ENCODE measurements at places on chromosomes 11 and 22. TPM values are rescaled to one million over a fixed set of nuclear protein-coding genes. Genes with fewer than 3 reads are reported as not detected.

DNA sequence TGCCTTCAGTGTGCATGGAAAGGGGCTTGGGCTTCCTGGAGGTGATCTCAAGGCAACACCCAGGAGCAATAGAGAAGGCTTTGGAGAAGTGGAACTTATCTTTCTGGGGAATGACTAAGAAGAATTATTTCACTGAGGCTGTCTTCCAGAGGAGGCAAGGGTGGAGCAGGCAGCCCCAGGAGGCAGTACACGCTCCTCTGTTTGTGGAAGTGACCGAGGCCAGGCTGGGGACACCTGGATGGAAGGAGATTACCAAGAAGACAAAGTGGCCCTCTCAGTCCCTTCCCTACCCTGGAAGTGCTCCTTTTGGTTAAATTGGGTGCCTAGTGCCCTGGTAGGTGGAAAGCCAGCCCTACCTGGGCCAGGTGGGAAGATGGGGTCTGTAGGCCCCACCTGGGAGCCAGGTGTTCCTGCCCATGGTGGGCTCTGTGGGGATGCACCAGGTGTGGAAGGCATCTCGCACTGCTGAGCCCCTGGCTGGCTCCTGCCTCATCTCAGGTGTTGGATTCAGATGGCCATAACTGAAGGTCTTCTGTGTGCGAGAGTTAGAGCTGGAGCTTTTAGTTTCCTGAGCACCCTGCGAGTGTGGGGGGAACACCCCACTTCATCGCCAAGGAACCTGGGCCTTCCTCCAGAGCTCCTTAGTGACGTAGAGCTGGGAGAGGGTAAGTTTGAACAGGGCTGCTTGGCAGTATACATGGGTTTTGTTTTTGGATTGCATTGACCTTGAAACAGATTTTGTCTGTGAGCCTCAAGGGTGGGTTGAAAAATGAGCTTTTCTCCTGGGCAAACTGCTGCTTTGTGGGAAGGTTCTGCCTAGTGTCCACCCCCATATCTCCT lies 46.1 kb downstream of the MICAL2 start:
- H3K4me3 ChIP-seq, result no peak overlapping the region
- peaks cover 3% of the 10 kb centered on the region for H3K36me3 ChIP-seq
- DNase-seq, result no peak
- peaks cover 8% of the 10 kb centered on the region for H3K4me1 ChIP-seq
- H3K27me3 ChIP-seq, result no peaks in the 10 kb centered on the region
- no peak overlapping the region for H3K27ac ChIP-seq

- H3K36me3 ChIP-seq, result peaks cover 12% of the 10 kb centered on the region
- H3K27ac ChIP-seq, result no peak overlapping the region
- DNase-seq, result no peak
- no peaks in the 10 kb centered on the region for H3K27me3 ChIP-seq
- H3K4me3 ChIP-seq, result no peak overlapping the region
These were observed 15.9 kb downstream of the KLHL22 start for GRCh38 chr22:20479612-20480196.

DNA sequence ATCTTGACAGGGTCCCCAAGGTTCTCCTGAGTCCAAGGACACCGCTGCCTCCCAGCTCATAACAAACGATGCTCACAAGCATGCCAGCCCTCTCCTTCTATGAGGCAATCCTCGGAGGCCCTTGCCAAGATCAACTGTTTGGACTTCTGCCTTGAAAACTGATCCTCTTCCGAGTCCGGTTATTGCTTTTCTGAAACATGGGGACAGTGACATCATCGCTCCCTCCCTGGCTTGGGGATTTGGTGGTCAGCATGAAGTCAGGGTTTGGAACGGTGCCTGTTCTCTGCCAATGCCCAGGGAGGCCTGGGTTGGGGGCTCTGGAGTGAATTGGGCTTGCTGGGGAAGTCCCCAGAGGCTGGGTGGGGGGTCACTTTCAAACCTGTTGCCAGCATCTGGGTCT lies 149.3 kb downstream of the FBXO7 start:
- H3K4me1 ChIP-seq, result peaks cover 4% of the 10 kb centered on the region
- DNase-seq, result no peak
- H3K27ac ChIP-seq, result no peak overlapping the region
- no peak overlapping the region for H3K4me3 ChIP-seq

The UPK3A gene
- not detected for total RNA-seq

DNA sequence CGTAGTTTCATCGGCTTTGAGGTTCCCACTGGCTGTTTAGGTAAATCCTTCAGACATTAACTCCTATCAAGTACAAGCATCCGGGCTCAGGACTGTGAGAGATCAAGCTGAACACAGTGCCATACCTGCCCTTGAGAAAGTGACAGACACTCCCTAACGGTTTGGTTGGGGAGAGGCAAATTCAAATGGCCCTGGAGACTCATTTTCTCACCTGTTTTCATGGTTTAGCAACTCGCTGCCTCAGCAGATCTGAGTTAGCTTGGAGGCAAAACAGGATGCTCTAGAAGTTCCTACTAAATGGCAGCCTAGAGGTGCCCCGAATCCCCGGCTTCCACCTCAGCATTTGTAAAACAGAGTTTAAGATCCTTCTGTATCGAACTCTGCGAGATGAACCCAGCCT lies 3.6 kb upstream of the FBXO3 start:
- no peak overlapping the region for H3K27ac ChIP-seq
- no peak overlapping the region for H3K4me3 ChIP-seq
- H3K4me1 ChIP-seq, result peaks cover 13% of the 10 kb centered on the region
- DNase-seq, result peak; percentile 13

The CRYBB1 gene
- total RNA-seq, result not detected

The AMBRA1 gene
- 61.0 TPM for total RNA-seq

The DRICH1 gene
- not detected for total RNA-seq

The SLC16A8 gene
- total RNA-seq, result not detected

DNA sequence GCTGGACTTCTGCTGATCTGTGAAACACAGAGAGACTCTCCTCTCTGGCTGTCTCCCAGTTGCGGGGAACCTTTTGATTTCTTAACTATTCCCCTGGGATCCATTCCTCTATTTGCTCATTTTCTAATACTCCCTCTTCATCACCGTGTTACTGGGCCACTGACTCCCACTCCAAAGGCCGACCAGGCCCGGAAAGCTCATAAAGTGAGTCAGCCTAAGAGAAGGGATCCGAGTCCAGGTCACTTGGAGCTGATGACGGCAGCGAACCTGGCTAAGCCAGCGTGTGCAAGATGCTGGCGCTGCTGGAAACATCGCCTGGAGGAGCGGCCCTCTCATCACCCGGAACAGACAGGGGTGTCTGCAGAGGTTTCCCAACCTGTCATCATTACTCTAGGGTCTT lies 112.8 kb downstream of the FBXO7 start:
- H3K4me1 ChIP-seq, result no peaks in the 10 kb centered on the region
- no peaks in the 10 kb centered on the region for H3K36me3 ChIP-seq

DNA sequence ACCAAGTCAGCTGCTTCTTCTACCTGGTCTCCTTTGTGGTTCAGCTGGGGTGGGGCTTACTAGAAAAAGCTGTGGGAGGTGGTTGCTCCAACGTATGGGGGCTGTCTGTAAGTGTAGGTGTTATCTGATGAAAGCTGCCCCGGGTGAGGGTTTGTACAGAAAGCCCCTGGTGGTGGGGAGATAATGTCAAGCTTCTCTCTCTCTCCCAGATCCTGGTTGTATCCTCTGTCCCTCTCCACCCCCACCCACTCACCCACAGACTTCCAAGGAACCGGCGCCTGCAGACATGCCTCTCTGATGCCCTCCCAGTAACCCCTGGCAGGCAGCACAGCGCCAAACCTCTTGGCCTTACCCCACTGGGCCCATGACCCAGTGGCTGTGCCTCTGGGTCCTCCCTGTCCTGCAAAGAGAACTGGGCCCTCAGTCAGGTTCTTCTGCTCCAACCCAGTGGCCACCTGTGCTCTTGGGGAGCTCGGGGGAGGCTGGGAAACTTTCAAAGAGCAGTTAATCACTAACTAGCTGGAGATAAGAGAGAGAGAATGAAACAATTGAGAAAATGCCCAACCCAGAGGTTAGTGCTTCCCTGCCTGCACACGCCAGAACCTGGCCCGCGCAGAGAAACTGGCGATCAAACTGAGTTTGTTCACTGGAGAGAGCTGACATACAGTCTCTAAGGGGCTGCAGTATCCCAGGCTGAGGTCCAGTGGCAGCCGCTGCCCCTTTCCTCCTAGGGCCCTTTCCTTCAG lies 20.4 kb upstream of the EHF start:
- no peak overlapping the region for H3K4me3 ChIP-seq
- DNase-seq, result no peak
- no peak overlapping the region for H3K27ac ChIP-seq
- H3K27me3 ChIP-seq, result no peaks in the 10 kb centered on the region
- no peaks in the 10 kb centered on the region for H3K36me3 ChIP-seq
- H3K4me1 ChIP-seq, result no peaks in the 10 kb centered on the region

DNA sequence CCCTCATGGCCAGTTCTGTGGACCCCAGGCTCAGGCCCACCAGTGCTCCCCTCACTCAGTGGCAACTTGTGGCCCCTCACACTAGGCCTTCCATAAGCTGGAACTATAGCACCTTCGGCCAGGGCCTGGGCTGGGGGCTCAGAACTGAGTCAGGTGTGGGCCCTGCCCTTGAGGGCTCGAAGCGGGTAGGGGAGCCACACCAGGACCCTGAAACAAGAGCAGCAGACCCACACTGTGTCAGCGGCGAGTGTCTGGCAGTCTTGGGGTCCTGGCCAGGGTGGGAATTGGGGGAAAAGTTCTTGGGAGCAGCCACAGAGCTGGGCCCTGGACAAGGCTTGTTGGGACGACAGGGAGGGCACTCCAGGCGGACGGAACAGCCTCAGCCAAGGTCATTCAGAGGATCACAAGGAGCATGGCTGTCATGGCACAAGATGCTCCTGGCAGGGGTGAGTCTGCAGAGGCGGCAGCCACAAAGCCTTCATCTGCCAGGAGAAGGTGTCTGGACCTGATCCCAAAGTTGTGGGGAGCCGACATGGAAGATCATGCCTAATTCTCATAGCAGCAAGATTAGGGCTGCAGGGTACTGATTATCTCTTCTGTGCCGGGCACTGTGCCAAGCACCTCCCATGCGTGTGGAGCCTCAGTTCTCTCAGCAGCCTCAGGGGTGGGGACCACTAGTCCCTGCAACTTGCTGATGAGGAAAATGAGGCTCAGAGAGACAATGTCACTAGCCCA lies 50.7 kb downstream of the SHISAL1 start:
- no peaks in the 10 kb centered on the region for H3K36me3 ChIP-seq
- no peak overlapping the region for H3K27ac ChIP-seq
- no peak for DNase-seq
- H3K4me1 ChIP-seq, result no peaks in the 10 kb centered on the region
- no peak overlapping the region for H3K4me3 ChIP-seq

DNA sequence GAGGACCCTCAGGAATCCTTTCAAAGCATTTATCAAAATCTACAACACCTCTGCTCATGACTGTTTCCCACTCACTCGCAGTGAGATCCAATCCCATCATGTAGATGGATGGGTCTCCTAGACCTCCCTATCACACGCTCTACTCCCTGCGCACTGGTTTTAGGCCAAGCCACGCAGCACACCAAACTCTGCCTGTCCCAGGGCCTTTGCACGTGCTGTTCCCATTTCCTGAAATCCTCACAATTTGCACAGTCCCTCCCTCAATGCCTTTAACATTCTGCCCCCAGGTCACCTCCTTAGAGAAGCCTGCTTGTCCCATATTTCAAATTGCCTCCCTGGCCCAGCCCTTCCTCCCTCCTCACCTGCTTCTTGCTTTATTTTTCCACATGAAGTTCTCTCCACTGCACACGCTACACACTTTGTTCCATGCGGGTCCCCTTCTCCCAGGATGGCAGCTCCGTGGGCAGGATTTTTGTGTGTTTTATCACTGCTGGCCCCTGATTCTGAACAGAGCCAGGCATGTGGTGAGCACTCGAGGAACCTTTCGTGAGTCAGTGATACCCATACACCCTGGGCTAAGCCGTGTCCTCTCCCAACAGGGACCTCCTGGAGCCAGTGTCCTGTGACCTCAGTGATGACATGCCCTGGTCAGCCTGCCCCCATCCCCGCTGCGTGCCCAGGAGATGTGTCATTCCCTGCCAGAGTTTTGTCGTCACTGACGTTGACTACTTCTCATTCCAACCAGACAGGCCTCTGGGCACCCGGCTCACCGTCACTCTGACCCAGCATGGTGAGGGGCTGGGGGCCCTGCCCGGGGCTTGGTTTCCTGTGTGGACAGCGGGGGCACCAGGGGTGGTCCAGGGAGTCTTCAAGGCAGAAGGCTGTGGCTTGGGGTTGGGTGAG lies 12.2 kb downstream of the CSF2RB start:
- H3K27me3 ChIP-seq, result no peaks in the 10 kb centered on the region
- no peaks in the 10 kb centered on the region for H3K4me1 ChIP-seq
- DNase-seq, result no peak
- H3K4me3 ChIP-seq, result no peak overlapping the region
- no peak overlapping the region for H3K27ac ChIP-seq
- H3K36me3 ChIP-seq, result peaks cover 43% of the 10 kb centered on the region

DNA sequence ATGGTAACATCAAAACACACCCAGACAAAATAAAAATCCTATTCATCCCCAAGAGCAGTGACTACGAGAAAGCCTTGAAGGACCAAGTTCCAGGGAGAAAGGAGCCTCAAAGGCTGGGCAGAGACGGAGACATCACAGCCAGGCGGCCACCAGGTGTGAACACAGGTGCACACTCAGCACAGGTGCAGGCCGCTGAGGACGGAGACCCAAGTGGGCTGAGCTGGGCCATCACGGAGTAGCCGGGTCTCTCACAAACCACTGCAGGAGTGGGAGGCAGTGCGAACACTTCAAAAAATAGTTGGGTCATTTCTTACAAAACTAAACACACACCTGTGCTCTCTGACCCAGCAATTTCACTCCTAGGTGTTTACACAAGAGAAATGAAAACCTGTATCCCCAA lies 72.6 kb downstream of the PHF21B start:
- H3K4me1 ChIP-seq, result no peaks in the 10 kb centered on the region
- H3K36me3 ChIP-seq, result no peaks in the 10 kb centered on the region
- H3K27ac ChIP-seq, result no peak overlapping the region
- no peaks in the 10 kb centered on the region for H3K27me3 ChIP-seq
- DNase-seq, result no peak

GRCh38 chr11:94469416-94469815 lies 24.2 kb downstream of the MRE11 start:
- H3K4me1 ChIP-seq, result no peaks in the 10 kb centered on the region
- no peaks in the 10 kb centered on the region for H3K27me3 ChIP-seq
- no peak for DNase-seq
- H3K4me3 ChIP-seq, result no peak overlapping the region
- H3K27ac ChIP-seq, result no peak overlapping the region

The CREB3L1 gene
- not detected for total RNA-seq

The CEND1 gene
- total RNA-seq, result not detected
